CD4-positive, alpha-beta T cell treated with Interferon alpha-2 for 1 hour (primary cell): ENCODE measurements at places on chromosomes 6 and 20.

- DNase-seq = no peak
Observed at GRCh38 chr6:21214738-21215448, 378.7 kb upstream of the SOX4 start.

- DNase-seq = no peak
Observed at GRCh38 chr6:90000864-90001731, 106.8 kb downstream of the GJA10 start.

- no peak for DNase-seq
Observed at GRCh38 chr6:149529650-149530049, 16.2 kb downstream of the PPIL4 start.

GRCh38 chr6:71745525-71745924 lies 140.8 kb upstream of the RIMS1 start:
- DNase-seq = no peak

- DNase-seq = no peak
Observed at GRCh38 chr6:105545947-105546731, 143.3 kb upstream of the PREP start.

DNA sequence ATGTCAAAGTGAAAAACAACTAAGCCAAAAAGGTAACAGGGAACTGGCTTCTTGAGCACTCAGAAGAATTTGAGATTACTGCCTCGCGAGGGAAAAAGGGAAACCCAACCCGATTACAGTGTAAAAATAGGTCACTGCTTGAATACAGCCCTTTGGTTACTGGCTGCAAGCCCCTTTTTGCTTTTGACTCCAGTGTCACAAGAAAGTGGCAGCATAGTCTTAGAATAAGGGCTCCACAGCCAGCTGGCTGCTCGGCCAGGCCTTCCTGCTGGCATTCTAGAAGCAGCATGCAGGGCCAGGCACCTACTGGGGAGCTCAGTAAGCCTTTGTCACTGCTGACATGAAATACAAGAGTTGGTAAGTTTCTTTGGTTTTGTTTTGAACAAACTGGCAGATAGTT lies 83.0 kb downstream of the ZHX3 start:
- DNase-seq = no peak
